NCI-H510A treated with DMSO at 0.1 percent for 48 hours (cell line): ENCODE measurements at places on chromosomes 6 and 20.

DNA sequence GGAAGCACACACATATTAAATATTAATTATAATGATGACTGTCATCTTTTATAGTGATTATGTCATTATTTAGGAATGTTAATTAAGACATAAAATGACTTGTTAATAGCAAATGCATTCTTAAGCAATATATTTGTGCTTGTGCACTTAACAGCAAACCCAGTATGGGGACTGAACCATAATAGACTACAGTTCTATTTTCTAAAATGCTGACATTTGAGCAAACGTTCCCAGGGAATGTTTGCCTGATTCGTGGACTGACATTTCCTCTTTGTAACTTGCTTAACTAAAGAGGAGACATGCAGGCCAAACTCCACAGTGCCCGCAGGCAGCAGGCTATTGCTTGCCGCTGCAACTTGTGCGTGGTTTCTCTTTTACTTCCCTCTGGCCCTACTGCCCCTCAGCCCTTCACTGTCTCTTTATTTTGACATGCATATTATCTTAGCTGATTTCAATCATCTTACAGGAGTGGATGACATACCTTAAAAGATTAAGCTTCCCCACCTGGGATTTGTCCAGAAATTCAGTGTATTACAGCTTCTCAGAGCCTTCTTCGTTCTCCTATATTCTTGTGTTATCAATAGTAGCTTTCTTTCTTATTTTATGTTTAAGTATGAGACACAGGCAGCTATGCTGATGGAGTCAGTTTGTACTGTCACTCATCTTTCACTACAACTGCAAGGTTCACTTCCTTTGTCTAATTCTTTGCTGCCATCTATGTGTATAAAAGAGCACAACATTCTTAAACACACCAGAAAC lies 141.5 kb downstream of the GMDS start:
- peak; percentile 41 for DNase-seq

DNA sequence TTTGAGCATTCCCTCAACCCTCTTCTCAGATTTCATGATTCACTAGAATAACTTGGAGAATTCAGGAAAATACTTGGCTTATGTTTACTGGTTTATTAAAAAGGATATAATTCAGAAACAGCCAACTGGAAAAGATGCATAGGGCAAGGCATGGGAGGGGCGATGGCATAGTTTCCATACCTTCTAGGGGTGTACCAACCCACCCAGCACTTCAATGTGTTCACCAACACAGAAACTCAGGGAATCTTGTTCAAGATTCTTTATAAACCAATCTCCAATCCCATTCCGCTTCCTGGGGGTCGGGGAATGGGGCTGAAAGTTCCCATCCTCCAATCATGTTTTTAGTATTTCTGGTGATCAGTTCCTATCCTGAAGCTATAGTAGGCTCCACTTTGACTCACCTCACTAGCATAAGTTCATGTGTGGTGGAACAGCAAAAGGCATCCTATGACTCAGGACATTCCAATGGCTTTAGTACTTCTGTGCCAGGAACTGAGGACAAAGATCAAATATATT lies 164.4 kb downstream of the SIM1 start:
- DNase-seq = no peak

- no peak for DNase-seq
Measured at GRCh38 chr20:52446421-52447224, 255.0 kb upstream of the ZFP64 start.

- DNase-seq = no peak
Measured at GRCh38 chr6:33577106-33577535, 3.0 kb downstream of the BAK1 start.

- DNase-seq = no peak
Measured at GRCh38 chr20:63312273-63312672, 19.3 kb downstream of the COL20A1 start.

GRCh38 chr6:106168097-106168888 lies 82.2 kb downstream of the PRDM1 start:
- no peak for DNase-seq

DNA sequence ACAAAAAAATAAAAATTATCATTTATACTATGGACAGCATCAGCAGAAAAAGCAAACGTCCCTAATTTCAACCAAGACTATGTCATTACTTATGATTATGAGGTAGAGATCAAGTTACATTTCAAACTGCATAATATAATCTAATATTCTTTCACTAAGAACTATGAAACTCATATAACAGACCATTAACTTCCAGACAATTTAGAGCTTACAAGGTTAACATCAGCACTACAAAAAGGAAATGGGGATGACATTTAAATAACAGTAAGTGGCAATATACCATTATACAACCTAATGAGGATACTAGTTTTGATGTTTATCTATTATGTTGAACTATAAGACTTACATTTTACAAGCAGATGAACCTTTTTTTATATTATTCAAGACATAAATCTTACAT lies 261.0 kb upstream of the THEMIS start:
- no peak for DNase-seq

GRCh38 chr20:1083431-1084080 lies 34.8 kb upstream of the PSMF1 start:
- DNase-seq = no peak

- DNase-seq = no peak
Measured at GRCh38 chr20:53814060-53814459, 220.4 kb upstream of the ZNF217 start.

DNA sequence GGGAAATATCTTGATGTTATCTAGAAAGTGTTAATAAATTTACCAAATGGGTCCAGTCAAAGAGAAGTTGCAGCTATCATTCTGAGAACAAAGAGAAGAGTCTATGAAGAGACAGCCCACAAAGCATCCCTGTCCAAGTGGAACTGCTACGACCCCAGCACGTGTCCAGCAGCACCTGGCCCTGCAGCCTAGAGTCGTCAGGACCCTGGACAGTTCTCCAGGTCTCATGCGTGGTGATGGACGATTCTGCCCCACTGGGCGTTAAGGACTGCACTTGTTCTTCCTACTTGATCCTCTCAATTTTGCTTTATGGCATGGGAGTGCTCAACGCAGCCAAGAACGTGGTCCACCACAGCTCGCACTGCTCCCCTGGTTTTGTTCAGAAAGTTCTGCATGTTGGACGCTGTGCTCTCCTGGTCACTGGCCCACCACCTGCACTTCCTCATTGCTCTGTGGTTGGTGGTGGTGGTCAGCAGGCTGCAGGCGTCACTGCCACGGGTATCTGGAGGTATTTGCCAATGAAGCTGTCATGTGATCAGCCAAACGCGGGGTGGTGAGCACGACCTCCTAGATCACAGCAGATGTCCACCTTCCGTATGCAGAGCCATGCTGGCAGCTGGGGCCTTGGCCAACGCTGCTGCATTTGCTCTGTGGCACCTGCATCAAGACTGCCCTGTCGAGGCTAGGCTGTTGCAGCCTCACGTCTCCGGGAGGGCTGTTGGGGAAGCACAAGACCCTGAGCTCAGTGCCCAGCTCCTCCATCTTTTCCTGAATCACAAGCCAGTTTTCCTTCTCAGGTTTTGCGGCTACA lies 356.4 kb downstream of the CDH4 start:
- DNase-seq = no peak

DNA sequence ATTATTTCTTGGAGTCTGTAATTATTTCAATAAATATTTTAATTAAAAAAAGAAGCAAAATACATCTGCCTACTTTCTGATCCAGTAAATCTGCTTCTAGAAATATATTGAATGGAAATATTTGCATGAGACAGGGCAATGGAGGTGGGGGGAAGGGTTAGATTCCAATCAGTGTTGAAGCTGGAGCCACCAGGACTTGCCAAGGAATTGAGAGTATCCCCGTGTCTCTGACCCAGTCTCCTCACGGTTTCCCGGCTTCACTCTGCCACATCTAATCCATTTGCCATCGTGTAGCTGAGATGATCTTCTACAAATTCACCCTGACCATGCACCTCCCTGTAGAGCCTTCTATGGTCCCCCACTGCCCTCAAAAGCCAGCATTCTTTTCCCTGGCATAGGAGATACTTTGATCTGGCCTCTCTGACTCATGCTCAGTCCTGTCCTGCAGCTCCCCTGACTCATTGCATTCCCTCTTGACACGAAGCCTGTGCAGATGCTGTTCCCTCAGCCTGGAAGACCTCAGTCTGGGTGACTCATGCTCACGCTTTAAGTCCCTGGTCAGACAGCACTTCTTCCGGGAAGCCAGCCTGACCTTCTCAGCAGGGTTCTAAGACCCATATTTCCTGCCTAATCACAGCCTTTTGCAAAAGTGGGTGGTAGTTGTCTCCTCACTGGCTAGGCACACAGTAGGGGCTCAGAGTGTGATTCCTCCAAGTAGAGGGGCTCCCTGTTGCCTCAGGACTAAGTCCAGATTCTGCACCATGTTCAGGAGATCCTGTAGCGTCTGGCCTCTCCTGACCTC lies 23.0 kb upstream of the FKBP1A start:
- no peak for DNase-seq

DNA sequence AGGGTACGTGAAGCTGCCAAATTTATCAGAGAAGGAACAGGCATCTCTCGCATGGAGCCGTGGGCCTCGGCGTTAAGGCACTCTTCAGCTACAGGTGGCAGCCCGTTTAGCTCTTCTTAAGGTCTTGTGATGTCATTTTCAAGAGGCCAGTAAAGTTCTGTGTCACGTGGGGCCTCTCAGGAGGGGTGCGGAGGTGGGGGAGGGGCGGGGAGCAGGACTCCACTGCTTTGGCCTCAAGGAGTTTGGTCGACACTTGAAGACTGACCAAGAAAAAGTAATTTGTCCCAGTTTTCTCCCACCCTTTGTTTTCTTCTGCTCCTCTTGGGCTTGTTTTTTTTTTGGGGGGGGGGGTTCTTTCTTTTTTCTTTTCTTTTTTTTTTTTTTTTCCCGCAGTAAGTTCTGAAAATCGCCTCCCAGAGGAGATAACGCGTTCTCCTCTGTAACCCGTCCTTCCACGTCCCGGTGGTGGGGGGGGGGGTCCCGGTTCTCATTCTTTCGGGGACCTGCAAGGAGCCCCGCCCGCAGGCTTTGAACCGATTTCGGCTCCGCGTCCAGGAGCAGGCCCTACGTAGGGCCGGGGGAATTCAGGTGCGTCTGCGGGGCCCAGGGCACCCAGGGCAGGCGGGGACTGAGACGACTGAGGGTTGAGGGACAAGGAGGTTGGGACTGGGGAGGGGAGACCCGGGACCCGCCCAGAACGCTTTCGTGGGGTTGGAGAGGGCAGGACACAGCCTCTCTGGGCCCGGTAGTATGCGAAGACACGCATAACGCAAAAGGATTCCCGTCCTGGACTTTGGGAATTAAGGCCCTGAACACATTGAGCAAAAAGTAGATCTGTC lies 26.0 kb downstream of the GPX6 start:
- DNase-seq = no peak

DNA sequence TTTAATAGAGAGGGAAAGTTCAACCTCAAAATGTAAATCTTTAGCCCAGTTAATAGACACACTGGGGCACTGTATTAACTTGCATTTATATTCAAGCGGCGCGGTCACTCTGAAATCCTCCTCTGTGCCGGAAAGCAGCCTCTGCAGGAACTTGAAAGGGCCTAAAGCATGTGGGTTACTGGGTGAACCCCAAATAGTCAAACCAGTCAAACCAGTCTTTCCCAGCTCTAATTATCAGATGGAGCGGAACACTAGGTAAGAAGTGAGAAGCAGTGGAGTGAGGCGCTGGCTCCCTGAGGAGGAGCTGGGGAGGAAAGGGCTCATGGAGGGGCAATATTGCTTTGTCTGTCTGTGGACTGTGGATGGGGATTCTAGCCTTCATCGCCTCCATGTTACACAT lies 531.3 kb downstream of the QKI start:
- DNase-seq = no peak

- DNase-seq = no peak
Measured at GRCh38 chr6:108193835-108194234, 28.0 kb downstream of the NR2E1 start.

DNA sequence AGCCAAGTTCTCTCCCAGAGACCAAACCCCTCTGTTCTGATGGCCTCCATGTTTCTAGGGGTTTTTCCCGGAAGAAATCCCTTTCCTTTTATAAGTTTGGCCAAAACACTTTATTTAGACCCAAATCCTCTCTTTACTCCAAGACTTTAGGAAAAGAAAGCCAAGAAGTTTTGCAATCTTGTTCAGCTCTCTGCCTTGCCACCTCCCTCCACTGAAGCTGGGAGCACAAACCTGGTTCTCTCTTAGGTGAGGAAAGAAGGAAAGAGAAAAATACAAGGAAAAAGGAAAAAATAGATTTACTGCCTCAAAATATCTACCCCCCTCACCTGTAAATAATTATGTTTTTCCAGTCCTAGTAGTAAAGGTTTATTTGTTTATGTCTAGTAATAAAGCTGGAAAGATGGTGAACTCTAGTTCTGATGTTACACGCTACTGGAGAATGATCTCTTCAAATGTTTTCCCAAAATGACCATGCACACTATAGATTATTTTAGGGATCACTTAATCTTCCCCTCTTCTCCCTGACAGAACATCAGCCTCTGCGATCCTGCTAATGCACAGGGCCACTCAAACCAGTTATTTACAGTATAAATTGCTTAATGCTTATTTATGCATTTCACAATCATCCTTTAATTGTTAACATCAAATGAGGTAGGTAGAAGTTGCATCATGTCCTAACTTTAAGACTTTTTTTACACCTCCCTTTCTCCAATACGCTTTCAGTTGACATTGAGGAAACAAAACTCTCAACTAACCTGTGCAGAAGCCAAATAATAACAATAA lies 10.9 kb upstream of the ARG1 start:
- DNase-seq = no peak

DNA sequence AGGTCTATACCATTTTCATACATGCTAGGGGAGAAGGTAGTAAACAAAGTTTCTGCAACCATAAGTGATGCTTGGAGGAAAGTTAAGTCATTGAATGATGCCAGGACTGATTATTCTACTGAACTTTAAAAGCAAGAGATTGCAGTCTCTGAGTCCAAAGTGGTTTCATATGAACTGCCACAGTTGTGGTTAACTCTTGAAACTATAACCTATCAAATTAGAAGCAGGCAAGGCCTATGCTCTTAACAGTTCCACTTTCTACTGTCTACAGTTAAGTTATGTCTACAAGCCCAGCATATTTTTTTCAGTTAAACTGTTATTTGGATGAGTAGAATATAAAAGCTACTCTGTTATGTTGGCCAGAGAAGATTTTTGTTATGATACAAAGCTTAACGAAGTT lies 326.5 kb upstream of the RUNX2 start:
- DNase-seq = no peak

- DNase-seq = no peak
Measured at GRCh38 chr20:13229538-13229937, 8.5 kb downstream of the ISM1 start.

GRCh38 chr6:112202639-112203341 lies 51.6 kb downstream of the LAMA4 start:
- DNase-seq = no peak

GRCh38 chr6:41488433-41489119 lies 57.6 kb upstream of the FOXP4 start:
- peak; percentile 57 for DNase-seq

DNA sequence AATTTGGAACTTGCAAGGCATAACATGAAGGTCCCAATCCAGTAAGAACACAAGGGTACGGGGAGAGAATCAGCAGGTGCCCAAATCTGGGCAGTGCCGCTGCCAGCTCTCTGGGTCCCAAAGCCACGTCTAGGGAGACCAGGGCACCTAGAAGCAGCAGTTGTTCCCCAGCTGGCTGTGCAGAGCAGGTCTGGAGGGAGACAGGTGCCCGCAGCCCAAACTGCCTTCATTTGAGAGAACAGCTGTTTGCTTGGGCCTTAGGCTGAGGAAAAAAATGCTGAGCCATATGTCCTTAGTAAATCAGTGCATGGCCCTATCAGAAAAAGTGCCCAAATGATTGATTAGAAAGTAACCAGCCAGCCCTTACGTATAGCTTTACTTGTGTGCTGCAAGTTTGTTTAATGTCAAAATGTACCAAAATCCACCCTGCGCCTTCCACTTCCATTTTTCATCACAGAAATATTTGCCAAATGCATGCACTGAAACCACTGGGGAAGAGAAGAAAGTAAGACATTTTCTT lies 9.1 kb upstream of the PRELID3B start:
- DNase-seq = no peak

- no peak for DNase-seq
Measured at GRCh38 chr20:56956534-56956933, 309.9 kb downstream of the BMP7 start.
